Activated T-cell treated with anti-CD3 and anti-CD28 coated beads, Interleukin-2, amount 50 U/mL, for 4 hours (primary cell): ENCODE measurements at places on chromosomes 11 and 22.

DNA sequence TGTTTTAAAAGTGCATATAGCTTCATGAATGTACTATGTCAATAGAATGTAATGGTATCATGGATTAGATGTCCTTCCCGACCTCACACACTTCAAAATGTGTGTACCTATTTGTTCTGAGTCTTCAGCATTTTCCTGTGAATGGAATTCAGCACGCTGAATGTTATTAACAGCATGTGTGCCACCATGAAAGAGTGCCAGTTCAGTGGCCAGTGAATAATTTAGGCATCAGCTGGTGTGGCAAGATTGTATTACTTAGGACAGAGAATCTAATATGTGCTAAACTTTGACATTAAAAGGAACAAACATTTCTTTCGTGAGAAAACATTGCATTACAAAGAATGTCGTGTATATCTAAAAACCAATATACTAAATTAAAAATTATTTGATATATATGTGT is 46.4 kb downstream of the HIPK3 start:
- DNase-seq = no peak

- DNase-seq = no peak
Measured at GRCh38 chr11:116226731-116227130, 546.1 kb downstream of the BUD13 start.

DNA sequence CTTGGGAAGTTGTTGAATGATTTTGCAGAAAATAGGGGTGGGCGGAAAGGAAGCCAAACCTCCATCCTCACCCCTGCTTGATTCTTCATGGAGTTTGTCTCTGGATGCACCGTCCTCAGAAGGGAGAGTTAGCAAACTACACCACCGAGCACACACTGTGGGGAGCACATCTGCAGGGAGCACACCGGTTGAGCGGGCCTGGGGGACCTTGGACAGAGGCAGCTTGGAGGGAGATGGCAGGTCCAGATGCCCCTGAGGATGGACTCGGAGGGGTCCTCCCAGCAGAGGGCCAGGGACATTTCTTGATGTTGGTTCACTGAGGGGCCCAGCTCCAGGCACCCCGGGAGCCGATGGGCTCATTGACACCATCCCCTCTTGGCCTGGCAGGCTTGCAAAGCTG is 15.1 kb upstream of the FGF19 start:
- no peak for DNase-seq

- DNase-seq = no peak
Measured at GRCh38 chr22:40050258-40050657, 55.5 kb downstream of the FAM83F start.

DNA sequence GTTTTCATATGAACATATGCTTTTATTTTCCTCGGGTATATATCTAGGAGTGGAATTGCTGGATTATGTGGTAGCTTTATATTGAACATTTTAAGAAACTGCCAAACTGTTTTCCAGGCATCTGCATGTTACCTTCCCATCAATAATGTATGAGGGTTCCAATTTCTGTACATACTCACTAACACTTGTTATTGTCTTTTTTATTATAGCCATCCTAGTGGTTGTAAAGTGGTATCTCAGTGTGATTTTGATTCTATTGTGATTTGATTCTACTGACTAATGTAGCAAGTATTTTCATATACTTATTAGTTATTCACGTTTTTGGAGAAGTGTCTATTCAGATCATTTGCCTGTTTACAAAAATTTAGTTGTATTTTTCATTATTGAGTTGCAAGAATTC is 2.0 kb downstream of the ANO5 start:
- DNase-seq = no peak

- no peak for DNase-seq
Measured at GRCh38 chr11:122317305-122317704, 201.3 kb upstream of the BLID start.

- peak; percentile 60 for DNase-seq
Measured at GRCh38 chr22:40024201-40025061, 29.7 kb downstream of the FAM83F start.

DNA sequence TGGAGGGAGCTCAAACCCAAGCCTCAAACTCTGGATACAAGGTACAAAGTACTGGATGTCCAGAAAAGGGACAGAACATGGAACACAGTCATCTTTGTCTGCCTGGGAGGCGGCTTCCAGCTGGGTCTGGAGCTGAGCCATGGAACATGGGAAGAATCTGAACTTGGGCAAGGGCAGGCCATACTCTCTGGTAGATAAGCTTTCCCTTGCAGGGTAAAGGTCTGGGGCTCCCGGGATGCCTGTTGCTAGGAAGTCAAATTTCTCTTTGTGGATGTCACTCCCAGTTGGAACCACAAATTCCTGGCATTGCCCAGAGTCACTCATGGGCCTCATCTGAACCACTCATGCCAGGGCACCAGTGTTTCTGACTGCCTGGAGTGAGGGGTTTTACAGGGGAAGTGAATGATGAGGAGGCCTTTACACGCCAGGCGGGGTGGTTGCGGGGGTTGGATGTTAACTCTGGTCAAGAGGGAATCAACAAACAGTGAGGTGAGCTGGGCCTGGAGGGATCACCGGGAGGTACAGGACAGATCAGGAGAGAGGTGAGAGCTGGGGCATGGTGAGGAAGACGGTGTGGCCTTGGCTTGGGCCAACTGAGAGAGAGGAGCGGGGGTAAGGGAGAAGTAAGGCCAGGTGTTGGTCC is 5.7 kb downstream of the FTH1 start:
- DNase-seq = no peak

GRCh38 chr11:21897752-21898151 is 295.1 kb upstream of the ANO5 start:
- DNase-seq = no peak

DNA sequence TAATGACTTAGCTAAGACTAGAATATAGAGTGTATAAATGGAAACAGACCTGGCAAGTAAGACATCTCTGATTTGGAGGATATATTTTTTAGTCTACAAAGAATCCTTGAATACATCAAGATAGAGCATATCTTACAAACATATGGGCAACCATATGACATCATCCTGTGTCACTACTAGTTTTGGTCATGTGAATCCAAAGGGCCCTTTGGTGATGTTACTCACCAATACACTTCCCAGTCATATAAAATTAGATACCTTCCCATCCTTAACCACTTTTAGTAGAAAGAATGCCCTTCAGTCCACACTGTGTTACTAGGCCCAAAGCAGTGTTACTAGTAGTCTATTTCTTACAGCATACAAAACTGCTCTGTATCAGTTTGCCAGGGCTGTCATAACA is 31.6 kb downstream of the GRIA4 start:
- DNase-seq = no peak

DNA sequence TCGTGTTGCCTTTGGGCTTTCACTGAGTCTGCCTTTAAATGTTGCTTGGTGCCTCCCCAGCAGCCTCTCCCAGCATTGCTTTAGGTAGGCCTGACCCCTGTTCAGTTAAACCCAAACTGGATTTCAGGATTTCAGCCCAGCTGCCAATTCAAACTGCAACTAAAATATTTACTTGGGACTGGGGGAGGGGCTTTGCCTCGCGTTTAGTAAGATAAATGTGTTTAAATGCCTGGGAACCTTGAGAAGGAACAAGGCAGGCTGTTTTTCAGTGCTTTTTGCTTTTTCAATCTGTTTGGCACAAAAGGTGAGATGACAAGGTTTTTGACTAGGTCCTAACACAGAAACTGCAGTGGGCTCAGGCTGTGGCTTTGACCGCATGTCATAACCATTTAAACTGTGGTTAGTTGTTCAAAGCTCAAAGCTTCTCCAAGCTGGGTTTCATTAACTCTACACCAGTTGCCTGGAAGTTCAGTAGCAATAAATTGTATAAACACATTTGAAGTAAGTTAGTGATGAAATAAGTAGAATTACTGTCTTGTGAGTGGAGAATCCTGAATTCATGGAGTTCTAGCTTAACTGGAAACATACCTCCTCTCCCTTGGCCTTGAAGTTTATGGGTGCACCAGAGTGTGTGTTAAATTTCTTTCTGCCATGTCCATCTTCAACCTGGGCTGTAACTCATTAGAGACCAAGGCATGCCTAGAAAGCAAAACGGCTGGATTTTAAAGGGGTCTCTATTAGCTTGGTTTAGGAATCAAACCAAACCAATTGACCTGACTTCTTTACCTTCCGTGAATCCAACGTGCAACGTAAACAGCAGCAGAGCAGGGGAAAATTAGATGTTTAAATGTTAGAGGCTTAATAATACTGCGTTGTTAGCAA is 3.6 kb downstream of the PKNOX2 start:
- no peak for DNase-seq

- no peak for DNase-seq
Measured at GRCh38 chr11:19524171-19524671, 188.4 kb upstream of the NAV2 start.

DNA sequence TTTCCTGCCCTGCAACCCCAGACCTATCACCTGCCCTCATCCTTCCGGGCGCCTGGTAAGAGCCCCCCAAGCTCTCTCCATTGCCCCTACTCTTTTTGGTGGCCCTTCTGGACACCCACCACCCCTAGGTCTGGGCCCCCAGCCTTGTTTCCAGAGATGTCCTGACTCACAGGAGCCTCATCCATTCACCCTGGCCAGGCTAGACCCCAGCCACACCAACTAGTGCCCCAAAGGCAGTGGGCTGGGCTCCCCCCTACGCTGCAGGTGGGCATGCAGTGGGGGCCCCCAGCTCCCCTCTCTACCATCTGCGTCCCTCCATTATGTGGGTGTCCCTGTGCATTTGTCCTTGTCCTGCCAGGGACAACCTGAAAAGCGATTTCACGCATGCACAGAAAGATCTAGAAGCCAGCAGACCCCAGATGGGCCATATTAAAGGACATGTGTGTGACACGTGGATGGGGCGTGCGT is 1.4 kb downstream of the MRGPRF start:
- DNase-seq = no peak

- DNase-seq = no peak
Measured at GRCh38 chr11:60768202-60768601, 11.5 kb downstream of the MS4A15 start.

GRCh38 chr11:43197379-43197778 is 114.4 kb upstream of the API5 start:
- DNase-seq = no peak

DNA sequence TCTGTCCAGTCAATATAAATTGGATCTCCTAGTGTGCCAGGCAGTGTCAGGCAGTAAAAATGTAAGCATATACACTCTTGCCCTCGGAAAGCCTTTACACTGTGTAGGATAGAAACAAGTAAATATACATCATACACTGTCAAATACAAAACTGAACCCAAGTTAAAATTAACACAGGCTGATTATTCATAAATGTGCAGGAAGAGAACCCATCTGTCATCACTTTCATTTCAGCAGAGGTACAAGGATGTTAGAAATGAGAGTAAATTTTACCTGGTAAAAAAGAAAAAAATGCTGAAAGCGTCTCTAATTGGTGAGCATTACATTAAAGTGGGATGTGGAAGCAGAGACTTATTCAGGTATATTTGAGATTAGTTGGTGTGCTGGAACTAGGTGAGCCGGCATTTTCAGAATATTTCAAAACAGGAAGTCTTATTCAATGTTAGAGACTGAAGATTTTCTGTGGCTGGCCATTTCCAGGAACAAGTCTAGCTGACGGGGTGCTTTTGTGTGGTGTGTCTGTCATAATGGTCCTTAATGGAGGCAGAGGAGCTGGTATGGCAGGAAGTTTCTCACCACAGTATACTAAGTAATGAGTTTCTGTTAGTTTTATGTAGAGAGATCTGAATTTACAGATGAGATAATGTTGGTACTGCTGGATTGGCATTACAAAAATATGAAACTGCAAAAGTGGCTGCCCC is 192.6 kb downstream of the CASP12 start:
- DNase-seq = peak; percentile 60

GRCh38 chr11:327581-327923 is 6.9 kb upstream of the IFITM3 start:
- DNase-seq = no peak

DNA sequence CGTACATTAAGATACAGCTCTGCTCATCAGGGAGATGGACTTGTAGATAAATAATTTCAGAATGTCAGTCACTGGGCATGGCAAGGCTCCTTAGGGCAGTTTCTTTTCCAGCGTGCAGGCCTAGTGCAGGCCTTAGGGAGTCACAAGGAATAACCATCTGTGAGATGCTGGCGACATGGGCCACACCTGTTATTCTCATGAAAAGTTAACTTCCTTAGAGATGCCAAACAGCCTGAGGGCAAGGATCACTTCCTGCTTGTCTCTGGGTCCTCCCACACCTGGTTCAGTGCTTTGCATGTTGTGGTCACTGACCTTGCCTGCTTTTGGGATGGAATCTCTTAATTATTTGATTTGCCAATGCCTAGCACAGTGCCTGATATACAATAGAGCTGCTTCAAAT is 70.6 kb downstream of the ST3GAL4 start:
- DNase-seq = no peak

- DNase-seq = no peak
Measured at GRCh38 chr11:131975619-131976018, 605.2 kb downstream of the NTM start.

- DNase-seq = no peak
Measured at GRCh38 chr11:9060700-9061111, 30.7 kb downstream of the SCUBE2 start.

- DNase-seq = peak; percentile 47
Measured at GRCh38 chr11:34356913-34357700, 703 bp downstream of the ABTB2 start.

GRCh38 chr22:23264610-23265367 is 84.5 kb downstream of the BCR start:
- DNase-seq = no peak

- DNase-seq = no peak
Measured at GRCh38 chr11:118067006-118067405, 9.9 kb upstream of the TMPRSS4 start.

GRCh38 chr11:2399488-2400068 is 972 bp upstream of the TSSC4 start:
- no peak for DNase-seq

GRCh38 chr11:63508009-63508408 is 2.1 kb downstream of the LGALS12 start:
- no peak for DNase-seq

DNA sequence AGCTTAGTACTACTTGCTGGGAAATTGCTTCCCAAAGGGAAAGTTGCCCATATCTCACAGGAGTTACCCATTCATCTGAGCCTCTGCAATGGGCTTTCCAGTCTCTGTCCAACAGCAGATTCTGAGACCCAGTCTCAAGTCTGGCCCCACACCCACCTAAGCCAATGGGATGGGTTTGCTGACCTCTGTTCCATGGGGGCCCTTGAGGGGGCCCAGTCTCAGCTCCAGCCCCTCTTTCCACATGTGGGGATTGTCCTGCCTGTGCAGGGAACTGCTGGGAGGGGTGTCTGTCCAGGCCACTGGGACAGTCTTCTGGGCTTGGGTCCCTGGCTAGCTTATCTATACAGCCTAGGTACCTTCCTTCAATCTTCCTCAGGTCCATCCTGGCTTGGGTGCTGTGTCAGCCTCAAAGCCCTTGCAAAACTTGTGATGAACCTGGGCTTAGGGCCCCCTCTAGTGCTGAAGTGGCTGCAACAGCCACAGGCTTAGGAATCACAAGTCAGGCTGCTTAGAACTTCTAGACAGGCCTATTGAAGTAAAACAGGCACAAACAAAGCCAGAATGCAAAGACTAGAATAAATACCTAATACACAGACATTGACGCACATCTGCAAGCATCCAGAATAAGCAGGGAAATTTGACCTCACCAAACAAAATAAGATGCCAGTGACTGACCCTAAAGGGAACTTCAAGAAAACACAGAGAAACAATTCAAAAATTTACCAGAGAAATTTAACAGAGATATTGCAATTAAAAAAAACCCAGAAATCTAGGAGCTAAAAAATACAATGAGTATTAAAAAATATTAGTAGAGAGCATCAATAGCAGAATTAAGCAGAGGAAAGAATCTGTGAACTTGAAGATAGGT is 11.7 kb upstream of the PATL1 start:
- DNase-seq = peak; percentile 44
